ENCODE measurements at places on chromosomes 3 and 15.

DNA sequence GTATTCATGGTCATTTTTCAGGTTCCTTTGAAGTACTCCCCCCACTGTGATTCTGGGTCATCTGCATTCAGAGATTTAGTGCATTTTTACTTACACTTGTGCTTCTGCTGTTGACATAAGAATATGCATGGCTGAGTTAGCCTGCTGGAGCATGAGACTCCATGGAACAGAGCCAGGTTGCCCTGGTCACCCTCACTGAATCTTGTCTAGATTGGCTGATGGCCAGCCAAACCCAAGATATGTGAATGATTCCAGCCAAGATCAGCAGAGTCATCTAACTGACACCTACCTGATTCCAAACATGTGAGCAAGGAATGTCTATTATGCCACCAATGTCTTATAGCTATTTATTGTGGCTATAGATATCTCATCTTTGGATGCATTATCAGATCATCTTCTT lies 25.1 kb downstream of the DTWD1 start:
- DNase-seq: no peak

- no peak for DNase-seq
These were observed 82.6 kb upstream of the NANOGP8 start for GRCh38 chr15:35167675-35168074.

DNA sequence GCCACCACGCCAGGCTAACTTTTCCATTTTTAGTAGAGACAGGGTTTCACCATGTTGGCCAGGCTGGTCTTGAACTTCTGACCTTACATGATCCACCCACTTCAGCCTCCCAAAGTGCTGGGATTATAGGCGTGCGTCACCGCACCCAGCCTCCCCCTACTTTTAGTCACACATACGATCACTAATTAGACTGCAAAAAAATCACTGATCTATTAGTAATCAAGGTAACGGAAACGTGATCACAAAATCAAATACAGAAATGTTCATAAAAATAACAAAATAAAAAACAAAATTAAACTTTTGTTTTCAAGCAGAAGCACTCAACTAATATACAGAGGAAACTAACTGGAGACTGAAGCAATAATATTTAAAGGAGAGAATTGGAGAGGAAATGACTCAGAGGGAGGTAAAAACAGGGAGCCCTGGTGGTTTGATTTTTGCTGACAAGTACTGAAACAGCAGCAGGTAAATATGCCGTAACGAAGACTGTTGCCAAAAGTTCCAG lies 4.6 kb downstream of the WDR53 start:
- peak; percentile 49 for DNase-seq

GRCh38 chr3:42066516-42067181 lies 24.5 kb upstream of the TRAK1 start:
- no peak for DNase-seq

DNA sequence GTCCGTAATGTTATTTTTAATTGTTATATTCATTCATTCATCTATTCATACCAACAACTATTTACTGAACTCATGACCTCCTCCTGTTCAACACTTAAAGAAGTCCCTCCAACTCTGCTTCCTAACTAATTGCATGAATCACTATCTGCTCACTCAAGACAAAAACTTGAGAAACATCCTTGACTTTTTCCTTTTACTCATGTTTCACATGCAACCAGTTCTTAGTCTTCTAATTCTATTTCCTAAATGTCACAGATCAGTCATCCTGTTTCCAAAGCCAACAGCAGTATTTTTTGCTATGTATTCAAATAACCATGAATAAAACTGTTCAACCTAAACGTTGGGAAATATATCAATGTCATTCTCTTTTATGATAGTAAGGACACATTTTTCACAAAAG lies 124.6 kb upstream of the GBE1 start:
- DNase-seq: no peak

DNA sequence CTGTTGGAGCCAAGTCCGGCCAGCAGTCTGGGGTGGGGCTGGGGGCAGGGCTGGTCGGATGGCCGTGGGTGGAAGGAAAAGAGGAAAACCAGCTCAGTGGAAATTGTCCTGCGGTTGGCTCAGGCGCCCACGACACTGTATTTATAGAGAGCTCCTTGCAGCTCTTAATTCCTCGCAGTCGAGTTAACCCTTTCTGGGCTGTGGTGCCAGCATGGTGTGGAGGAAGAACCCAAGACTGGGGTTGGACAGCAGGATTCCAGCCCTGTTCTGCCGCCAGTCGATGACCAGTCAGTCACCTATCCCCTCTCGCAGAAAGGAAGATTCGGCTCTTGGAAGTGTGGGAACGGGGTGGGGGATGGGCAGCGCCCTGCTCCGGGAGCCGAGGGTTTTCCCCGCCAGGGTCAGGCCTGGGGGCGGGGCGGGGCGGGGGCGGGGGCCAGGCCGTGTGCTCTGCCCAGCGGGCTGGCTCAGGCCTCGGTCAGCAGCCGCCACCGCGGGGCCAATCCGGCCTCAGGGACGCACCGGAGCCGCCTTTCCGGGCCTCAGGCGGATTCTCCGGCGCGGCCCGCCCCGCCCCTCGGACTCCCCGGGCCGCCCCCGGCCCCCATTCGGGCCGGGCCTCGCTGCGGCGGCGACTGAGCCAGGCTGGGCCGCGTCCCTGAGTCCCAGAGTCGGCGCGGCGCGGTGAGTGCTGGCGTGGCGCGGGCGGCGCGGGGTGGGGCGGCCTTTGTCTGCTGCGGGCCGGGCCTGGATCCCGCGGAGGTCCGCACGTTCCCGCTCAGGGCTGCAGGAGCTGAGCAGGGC lies at the start of gene CD276:
CD276 (plus strand) TSS at position 607 of the 804 bp plus-strand sequence. CDS start 15,257 bp downstream, outside the sequence.
- DNase-seq: peak; percentile 13

GRCh38 chr3:42666577-42666998 lies 13.1 kb downstream of the ZBTB47 start:
- DNase-seq: no peak

DNA sequence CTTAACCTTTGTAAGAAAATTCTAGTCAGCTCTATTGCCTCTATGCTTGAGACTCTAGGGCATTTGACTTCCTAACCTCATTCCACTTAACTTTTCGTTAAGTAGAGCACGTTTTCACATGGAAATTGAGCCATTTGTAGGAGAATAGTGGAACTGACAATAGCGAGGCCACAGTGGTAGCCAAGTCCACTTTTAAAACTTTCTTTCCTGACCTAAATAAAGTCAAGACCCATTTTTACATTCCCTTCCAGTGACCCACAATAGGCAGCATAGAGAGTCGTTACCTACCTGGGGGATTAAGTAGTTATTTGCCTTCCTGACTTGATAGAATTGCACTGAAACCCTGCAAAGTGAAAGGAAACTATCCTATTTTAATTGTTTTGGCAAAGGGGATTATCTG lies 386.0 kb upstream of the NECTIN3 start:
- no peak for DNase-seq

GRCh38 chr3:169634618-169635236 lies 28.8 kb downstream of the MECOM start:
- no peak for DNase-seq

DNA sequence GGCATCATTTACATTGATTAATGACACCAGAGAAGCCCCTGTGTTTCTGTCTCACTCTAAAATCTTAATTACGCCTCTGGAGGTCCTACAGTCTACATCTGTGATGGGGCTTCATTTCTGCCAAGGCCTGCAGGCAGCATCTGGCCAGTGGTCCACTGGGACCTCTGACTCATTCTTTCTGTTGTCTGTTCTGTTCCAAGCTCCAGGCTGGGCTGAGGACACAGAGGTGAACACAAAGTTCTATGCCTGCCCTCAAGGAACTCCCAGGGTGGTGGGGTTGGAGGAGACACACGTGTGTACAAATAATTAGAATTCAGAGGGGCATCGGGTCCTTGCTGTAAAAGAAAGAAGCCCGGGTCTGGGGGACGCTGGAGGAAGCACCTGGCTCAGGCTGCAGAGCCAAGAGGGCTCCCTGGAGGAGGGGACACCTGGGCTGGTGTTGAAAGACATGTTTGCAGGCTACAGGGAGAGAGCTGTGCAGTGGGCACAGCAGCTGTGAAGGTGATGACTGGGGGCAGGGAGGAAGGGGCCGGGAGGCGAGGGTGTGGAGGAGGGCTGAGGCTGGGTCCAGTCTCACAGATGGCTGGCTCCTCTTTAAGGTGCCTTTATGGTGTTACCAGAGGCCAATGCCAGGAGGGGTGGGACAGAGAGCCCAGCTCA lies 103.3 kb upstream of the PRR23E start:
- peak; percentile 44 for DNase-seq

- no peak for DNase-seq
These were observed 111.1 kb downstream of the FBXL22 start for GRCh38 chr15:63708126-63708772.

DNA sequence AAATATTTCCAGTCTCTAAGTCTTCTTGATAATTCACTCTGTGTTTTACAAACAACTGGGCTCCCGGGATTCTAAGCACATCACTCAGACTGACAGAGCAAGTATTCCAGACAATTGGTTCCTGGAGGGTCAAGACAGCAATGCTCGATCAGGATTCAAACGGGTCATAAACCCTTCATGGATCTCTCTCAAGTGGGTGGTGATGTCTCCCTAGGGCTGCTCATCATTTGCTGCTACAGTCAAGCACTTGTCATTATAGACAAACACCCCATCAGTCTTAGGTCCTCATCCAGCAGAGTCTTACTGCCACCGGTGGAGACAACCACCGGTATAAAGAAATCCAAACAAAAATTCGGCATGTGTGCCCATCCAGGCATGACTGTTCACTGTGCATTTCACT lies 921.1 kb downstream of the FHIT start:
- no peak for DNase-seq

GRCh38 chr3:127484601-127485388 lies 105.7 kb downstream of the TPRA1 start:
- DNase-seq: no peak

- DNase-seq: no peak
These were observed 576.2 kb downstream of the TUSC7 start for GRCh38 chr3:117285737-117286136.

GRCh38 chr3:47210863-47211405 lies 47.0 kb upstream of the SETD2 start:
- DNase-seq: no peak

GRCh38 chr15:75680007-75680789 lies 32.5 kb downstream of the CSPG4 start:
- no peak for DNase-seq

GRCh38 chr15:88627463-88627862 lies 6.3 kb downstream of the AEN start:
- DNase-seq: no peak

GRCh38 chr3:113272385-113272779 lies 61.0 kb downstream of the BOC start:
- no peak for DNase-seq

- no peak for DNase-seq
These were observed 16.4 kb upstream of the FGD5 start for GRCh38 chr3:14802381-14802731.

DNA sequence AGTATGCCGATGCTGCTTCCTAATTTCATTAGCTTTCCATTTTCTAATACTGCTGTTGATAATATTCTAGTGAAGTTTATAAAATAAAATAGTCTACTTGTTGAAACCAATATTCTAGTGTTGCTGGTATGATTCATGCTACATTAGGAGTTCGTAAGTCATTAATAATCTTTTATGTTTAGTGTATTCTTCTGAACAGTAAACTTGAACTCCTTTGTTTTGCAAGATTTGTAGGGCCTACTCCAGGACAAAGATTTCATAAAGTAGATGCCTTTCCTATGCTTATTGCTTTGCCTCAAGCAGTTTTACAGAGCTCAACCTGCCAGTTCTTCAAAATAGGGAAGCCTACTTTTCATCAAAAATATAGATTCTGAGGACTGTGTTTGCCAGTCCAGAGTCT lies 111.5 kb downstream of the RSRC1 start:
- no peak for DNase-seq

- peak; percentile 79 for DNase-seq
These were observed 41.7 kb downstream of the RAB27A start for GRCh38 chr15:55247766-55248427.

DNA sequence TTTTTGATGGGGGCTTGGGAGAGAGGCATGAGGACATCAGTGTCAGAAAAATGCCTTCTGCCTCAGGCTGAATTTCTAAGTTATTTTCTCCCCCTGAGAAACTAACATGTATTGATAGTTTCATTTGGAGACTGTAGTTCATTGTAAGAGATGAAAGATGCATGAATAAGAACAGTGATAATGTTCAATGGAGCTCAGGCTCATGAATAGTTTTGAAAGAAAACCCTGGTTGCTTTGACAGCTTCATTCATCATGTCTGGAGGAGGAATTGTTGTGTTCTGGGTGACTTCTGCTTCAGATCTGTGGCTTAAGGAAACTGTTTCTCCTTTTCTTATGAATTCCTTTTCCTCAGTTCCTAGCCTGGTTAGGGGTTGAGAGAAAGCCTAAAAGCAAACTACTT lies 204.0 kb upstream of the LRRC3B start:
- DNase-seq: no peak

DNA sequence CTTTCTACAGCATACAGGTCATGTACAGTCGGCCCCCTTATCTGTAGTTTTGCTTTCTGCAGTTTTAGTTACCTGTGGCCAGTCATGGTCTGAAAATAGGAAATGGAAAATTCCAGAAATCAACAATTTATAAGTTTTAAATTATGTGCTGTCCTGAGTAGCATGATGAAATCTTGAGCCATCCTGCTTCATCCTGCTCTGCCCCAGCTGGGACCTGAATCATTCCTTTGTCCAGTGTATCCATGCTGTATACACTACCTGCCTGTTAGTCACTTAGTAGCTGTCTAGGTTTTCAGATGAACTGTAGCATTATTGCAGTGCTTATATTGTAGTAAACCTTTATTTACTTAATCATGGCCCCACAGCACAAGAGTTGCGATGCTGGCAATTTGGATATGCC lies 44.8 kb downstream of the AP4E1 start:
- no peak for DNase-seq

- peak; percentile 26 for DNase-seq
These were observed 538.6 kb downstream of the NR2F2 start for GRCh38 chr15:96869122-96869521.

DNA sequence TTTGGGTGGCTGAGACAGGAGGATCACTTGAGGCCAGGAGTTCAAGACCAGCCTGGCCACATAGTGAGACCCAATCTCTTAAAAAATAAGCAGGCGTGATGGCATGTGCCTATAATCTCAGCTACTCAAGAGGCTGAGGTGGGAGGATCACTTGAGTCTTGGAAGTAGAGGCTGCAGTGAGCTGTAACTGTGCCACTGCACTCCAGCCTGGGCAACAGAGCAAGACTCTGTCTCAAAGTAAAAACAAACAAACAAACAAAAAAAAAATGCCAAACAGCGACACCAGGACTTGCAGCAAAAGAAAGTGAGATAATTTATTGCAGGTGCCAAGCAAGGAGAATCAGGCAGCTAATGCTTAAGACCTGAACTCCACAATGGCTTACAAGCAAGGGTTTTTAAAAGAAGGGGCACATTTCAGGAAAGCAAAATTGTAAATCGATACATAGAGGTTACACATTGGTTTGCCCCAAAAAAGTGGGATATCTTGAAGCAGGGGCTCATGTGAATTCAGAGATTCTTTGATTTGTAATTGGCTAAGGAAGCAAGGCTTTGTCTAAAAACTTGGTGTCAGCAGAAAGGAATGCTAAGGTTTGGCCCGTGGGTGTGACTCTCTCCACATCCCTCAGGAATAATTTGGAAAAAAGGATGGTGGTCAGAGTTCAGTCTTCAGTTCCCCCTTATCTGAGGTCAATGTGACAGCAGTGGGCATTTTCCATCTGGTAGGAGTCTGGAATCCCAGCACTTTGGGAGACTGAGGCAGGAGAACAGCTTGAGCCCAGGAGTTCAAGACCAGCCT lies 5.2 kb upstream of the MPI start:
- DNase-seq: no peak
